ENCODE measurements at places on chromosomes 5 and 9. TPM values are rescaled to one million over a fixed set of nuclear protein-coding genes. Genes with fewer than 3 reads are reported as not detected.

The NEUROG1 gene
- total RNA-seq, result not detected

The IL17B gene
- not detected for total RNA-seq

The RLN2 gene
- total RNA-seq, result not detected

The CAVIN4 gene
- 0.13 TPM for total RNA-seq

The LCNL1 gene
- not detected for total RNA-seq
